Amniotic stem cell (primary cell): ENCODE measurements at places on chromosomes 7 and 10.
A peak's percentile ranks its signal among the peaks of the same experiment; 100 is the strongest.

GRCh38 chr7:4931943-4932342, 27.0 kb downstream of the MMD2 start:
- DNase-seq: no peak

DNA sequence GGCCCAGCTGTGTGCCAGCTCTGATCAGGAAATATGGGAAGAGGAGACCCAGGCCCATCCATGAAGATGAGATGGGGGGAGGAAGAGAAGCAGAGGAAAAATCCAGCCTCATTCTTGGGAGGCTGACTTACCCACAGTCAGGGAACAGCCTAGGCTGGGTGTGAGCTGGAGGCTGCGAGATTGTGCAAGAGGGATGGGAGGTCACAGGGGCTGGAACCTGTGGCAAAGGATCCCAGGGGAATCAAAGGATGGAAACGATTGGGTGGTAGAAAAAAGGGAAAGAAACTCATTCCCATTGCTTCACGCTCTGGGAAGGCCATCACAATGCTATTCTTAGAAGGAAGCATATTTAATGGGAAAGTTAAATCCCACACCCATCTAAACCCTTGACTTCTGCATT, 26.7 kb upstream of the CRHR2 start:
- DNase-seq: no peak

- DNase-seq: peak; percentile 27
Observed at GRCh38 chr10:91493313-91493712, 83.2 kb downstream of the HECTD2 start.

GRCh38 chr10:93208717-93209464, 135.2 kb downstream of the CYP26A1 start:
- no peak for DNase-seq

- peak; percentile 30 for DNase-seq
Observed at GRCh38 chr10:43292755-43293676, 26.2 kb upstream of the RASGEF1A start.

- no peak for DNase-seq
Observed at GRCh38 chr7:127702938-127703337, 50.9 kb downstream of the SND1 start.

- peak; percentile 20 for DNase-seq
Observed at GRCh38 chr10:46992803-46993561, 81.8 kb downstream of the PTPN20 start.

- no peak for DNase-seq
Observed at GRCh38 chr10:14017467-14017866, 313.3 kb downstream of the FRMD4A start.

GRCh38 chr10:115558252-115558651, 465.1 kb downstream of the ATRNL1 start:
- DNase-seq: no peak

- DNase-seq: no peak
Observed at GRCh38 chr7:98701372-98701771, 84.3 kb downstream of the NPTX2 start.

DNA sequence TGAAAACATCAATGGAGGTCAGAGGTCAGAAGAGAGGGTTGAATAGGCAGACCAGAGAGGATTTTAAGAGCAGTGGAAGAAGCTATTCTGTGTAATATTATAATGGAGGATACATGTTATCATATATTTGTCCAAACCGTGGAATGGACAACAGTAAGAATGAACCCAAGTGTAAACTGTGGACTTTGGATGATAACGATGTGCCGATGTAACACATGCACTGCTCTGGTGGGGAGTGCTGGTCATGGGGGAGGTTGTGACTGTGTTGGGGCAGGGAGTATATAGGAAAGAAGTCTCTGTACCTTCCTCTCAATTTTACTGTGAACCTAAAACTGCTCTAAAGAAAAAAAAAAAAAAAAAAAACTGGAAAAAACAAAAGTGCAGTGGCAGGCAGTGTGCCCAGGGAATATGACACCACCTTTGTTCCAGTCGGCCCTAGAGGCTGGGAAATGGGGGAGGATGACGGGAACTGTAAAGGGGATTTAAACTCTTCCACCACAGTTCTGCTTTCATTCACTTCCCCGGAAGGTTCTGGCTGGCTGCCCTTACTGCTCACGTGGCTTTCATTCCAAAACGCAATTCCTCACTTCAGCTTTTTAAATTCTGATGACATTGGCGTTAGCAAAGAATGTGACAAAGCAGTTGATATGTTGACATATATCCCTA, 113.7 kb upstream of the ANKRD1 start:
- peak; percentile 15 for DNase-seq

DNA sequence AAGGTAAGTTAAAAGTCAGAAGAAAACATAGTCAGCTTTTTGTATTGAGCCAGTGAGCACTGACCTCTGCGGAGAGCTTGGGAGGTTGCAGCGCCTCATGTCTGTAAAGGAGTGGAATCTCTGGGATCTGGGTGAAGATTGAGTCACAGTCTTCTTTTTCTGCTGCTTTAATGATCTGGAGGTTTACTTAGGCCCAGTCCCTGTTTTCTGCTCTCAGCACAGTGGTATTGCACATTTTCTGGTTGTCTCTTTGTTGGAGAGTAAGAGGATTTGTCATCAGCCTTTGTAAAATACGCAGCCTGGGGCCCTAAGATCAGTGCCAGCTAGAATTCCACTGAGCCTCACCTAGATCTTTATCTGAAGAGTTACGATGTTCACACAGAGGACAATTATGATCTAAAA, 58.3 kb upstream of the GJD4 start:
- no peak for DNase-seq

DNA sequence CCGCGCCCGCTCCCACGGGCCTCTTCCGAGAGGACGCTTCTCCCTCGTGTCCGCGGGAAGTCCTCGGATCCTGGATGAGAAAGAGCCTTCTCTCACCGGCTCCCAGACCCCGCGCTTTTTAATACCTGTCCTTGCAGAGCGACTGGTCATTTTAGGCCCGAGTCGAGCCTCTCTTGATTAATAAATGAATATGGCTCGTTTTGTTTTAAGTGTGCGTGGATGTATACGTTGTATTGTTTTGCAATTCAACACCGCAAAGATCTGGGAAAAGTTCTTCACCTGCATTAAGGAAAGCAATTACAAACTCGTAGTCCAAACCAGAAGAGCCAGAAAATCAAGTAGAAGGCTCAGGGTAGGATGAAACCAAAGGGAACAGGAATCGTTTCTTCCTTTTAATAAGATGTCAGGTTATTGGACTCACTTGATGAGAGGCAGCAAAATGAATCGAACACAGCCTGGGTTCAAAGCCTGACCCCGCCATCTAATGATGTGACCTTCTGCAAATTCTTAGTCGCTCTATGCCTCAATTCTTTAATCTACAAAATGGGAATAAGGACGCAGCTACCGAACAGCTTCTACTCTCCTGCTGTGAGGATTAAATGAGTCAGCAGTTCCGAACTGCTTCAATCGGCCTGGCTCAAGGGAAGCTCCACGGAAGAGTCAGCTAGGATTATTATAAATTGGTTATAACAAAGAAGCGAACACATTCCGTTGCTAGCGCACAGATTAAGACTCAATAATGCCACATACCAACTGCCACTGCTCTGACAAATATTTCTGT, 277.8 kb upstream of the NEBL start:
- no peak for DNase-seq

DNA sequence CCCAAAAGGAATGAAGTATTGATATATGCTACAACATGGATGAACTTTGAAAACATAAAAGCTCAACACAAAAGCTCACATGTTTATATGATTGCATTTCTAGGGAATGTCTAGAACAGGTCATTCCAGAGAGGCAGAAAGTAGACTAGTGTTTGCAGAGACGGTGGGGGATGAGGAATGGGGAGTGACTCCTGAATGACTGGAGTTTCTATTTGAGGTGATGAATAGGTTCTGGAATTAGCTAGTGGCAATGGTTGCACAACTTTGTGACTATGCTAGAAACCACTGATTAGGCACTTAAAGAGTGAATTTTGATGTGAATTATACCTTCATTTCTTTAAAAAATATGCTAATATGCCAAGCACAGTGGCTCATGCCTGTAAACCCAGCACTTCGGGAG, 6.9 kb downstream of the KPNA7 start:
- peak; percentile 10 for DNase-seq
